Spleen (tissue), 13 donors: ENCODE measurements at places on chromosomes 7 and 10.
A peak's percentile ranks its signal among the peaks of the same experiment; 100 is the strongest.

- no peak for DNase-seq
These were observed 7.7 kb upstream of the ABCB1 start for GRCh38 chr7:87608431-87608830.

DNA sequence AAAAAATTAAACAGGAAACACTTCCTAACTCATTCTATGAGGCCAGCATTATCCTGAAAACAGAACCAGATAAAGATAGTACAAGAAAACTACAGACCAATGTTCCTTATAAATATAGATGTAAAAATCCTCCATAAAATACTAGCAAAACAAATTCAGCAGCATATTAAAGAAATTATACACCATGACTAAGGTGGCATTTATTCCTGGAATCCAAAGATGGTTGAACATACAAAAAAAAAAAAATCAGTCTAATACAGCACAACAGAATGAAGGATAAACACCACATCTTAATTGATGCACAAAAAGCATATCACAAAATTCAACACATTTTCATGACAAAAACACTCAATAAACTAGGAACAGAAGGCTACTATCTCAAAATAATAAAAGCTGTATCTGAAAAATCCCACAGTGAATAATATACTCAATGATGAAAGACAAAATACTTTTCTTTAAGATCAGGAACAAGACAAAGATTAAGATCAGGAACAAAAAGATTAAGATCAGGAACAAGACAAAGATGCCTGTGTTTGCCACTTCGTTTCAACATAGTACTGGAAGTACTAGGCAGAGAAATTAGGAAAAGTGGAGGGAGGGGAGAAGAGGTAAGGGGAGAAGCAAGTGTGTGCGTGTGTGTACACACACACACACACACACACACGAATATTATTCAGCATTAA lies 95.6 kb downstream of the SNX13 start:
- DNase-seq: no peak

DNA sequence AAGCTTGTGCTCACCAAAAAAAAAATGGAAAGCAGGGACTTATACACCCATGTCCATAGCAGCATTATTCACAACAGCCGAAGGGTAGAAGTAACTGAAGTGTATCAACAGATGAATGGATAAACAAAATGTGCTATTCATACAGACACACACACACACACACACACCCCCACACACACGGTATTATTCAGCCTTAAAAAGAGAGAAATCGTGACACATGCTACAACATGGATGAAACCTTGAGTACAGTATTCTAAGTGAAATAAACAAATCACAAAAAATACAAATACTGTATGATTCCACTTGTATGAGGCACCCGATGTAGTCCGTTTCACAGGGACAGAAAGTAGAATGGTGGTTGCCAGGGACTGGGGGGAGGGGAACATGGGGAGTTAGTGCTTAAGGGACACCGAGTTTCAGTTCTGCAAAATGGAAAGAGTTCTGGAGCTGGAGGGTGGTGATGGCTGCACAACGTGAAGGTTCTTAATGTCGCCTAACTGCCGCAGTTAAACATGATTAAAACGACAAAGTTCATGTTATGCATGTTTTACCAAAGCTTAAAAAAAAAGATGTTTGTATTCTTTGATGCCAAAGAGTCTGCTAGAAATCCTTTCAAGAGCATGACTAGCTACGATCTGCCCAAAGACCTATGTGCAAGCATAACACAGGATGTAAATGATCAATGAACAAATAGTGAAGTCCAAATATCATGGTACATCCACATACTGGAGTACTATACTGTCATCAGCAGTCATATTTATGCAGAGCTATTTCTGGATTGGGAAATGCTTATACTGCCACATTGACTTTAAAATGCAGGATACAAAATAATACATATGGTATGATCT lies 7.2 kb downstream of the TNS3 start:
- no peak for DNase-seq

DNA sequence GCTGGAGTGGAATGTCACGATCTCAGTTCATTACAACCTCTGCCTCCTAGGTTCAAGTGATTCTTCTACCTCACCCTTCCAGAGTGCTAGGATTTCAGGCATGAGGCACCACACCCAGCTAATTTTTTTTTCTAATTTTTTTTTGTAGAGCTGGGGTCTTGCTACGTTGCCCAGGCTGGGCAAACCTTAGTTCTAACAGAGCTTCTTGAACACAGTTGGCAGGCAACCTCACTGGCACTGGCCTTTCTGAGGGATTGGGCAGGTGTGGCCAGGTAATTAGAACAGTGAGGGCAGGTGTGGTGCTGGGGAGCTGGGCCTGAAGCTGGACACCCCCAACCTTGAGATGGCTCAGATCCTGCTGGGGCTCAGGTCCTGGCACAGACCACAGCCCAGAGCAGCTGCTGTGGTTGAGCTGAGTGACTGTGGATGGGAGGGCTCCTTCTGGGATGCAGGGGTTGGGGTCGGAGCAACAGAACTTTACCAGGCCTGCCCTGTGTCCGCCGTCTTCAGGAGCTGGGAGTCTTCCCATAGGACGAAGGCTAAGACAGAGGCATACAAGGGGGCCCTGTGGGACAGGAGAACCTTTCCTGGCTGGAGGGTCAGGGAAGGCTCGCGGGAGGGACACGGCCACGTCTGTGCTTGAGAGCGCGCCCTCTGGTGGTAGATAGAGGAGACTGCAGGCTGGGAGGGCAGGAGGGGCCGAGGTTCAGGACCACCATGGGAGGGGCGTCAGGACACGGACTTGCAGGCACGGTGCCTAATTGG lies 48.2 kb downstream of the COL26A1 start:
- no peak for DNase-seq

- peak; percentile 51 for DNase-seq
These were observed 31.7 kb downstream of the PSPH start for GRCh38 chr7:56019501-56019900.

GRCh38 chr10:93346108-93346507 lies 136.0 kb downstream of the MYOF start:
- DNase-seq: no peak

DNA sequence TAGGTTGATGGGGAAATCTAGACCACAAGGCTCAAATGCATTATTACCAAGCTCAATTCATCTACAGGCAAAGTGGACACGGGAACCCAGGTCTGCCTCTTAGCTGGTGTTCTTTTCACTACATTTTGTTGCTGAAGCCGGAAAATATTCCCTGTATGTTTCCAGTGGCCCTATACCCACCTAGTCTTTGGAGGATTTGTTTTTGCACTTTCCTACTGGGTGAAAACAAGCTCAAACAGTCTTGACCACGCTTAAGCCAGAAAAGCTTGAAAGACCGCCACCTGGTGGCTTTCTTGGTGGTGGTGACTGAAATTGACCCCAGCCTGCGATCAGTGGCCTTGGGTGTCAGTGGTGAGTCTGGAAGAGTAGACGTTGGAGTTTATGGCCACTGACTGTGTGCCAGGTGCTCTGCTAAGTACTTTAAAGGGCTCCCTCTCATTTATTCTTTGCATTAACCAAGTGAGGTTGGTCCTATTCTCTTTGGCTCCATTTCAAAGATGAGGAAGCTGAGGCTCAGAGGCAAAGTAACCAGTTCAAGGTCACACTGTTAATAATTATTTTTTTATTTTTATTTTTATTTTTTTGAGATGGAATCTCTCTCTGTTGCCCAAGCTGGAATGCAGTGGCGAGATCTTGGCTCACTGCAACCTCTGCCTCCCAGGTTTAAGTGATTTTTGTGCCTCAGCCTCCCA lies 11.1 kb upstream of the CRTAC1 start:
- DNase-seq: no peak

- DNase-seq: no peak
These were observed 6.0 kb downstream of the MYL7 start for GRCh38 chr7:44134943-44135628.

DNA sequence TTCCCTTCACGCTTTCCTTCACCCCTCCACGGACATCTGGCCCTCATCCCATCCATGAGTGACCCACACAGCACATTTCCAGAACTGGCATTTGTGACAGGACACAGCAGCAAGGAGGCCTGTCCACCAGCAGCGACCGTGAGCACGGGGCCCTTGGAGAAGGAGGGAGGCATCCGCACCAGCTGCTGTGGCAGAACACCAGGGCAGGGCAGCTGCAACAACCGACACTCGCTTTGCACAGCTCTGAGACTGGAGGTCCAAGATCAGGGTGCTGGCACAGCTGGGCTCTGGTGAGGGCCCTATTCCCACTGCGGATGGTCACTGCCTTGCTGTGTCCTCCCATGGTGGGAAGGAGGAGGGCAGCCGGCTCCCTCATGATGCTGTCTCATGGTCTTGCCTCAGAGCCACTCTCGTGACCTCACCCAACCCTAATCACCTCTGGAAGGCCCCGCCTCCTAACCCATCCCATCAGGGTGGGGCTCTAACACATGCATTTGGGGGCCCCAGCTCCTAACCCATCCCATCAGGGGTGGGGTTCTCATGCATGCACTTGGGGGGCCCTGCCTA lies 36.7 kb downstream of the PTPRN2 start:
- DNase-seq: peak; percentile 60

DNA sequence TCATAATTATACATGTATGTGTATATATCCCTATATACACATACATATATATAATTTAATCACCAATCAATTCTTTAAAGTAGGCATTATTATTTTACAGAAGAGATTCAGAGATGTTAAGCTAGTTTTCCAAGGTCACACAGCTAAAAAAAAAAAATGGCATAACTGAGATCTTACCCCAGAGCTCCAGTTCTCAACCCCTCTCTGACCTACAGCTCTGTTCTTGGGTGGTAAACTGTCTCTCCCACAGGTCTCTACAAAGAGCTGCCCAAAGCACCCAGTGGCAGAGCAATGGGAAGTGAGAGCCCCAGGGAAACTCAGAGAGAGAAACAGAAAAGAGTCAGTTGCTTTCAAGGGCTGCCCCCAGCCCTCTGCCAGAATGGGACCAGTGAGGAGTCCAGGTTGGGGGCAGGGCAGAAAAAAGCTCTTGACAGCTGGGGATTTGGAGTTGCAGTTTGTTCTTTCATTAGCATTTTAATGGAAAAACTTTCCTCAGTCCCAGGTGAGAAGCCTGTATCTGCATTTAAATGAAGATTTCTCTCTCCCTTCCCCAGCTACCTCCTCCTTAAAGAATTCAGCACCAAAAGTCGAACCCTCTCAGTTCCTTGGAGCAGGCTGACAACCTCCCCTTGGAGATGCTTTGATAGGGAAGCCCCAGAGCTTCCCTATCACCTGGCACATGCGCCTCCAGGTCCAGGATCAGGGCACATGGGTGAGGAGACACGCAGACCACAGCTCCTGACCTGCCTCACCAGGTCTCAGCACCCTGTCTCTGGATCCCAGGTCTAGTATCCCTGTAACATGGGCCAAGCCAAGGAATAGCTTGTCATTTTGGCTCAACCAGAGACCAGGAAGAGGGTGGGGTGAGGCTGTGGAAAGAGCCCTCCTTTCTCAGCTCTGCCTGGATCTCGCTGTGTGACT lies 388.1 kb downstream of the PLXNA4 start:
- peak; percentile 55 for DNase-seq
